ENCODE measurements at places on chromosomes 4 and X.
A peak's percentile ranks its signal among the peaks of the same experiment; 100 is the strongest.

- peak; percentile 32 for DNase-seq
These were observed 1.4 kb upstream of the MAGED1 start for GRCh38 chrX:51891821-51892551.

GRCh38 chrX:136780763-136781162 lies at the start of gene ARHGEF6:
TSS of gene ARHGEF6 (minus strand) at chrX:136780932. CDS start at chrX:136780882, 50 bp downstream.
- no peak for DNase-seq

DNA sequence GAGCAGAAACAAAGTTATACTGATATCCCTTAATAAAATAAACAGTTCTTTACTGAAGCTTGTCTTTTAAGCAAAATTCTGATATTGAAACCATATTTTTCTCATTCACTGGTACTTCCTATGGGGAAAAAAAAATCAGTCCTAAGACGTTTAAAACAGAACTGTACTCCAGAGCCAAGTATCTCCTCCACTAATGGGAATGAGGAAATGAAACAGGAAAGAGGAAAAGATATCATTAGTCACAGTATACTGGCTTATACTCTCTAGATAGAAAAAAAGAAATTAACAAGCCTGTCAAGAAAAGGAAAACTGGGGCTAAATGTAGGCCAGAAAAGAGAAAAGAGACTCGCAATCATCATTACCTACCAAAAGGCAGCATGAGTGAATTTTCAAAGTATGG lies 252.7 kb downstream of the CENPC start:
- no peak for DNase-seq

GRCh38 chr4:10403633-10404445 lies 53.4 kb downstream of the ZNF518B start:
- DNase-seq, result no peak

DNA sequence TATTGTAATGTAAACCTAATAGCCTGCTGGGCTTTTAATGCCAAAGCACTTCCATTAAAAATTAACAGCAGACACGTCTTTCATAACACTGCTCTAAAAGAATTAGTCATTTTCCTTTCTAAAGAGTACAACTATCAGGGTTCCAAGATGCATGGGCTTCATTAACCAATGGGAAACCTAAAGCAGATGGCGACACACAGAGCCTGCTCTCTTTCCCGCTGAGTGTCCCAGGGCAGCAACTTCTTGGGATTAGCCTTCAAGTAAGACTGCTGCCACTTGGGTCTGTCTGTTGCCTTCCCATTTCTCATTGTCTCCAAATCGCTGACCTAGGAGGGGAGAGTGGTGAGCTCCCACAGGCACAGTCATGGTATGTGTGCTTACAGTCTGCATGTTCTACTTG lies 14.0 kb upstream of the PHKA2 start:
- no peak for DNase-seq

DNA sequence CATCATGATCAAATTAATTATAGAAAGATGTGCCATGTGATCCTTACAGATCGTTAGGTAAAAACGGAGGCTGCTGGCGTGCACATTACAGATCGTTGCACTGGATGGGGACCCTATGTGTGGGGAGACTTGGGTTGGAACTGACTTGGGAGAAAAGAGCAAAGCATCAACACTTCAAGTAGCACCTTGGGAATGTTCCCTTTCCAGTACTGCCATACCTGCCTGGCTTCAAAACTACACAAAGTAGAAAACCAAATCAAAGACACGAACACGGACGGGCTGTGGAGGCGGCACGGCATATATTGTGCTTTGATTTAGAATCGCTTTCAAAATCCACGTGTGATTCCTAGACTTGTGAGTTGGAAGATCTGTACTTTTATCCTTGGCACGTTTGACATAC lies 898 bp downstream of the CMC4 start:
- no peak for DNase-seq

GRCh38 chr4:136121426-136121825 lies 1410.9 kb downstream of the PCDH18 start:
- no peak for DNase-seq

GRCh38 chr4:6343939-6344408 lies 74.3 kb downstream of the WFS1 start:
- no peak for DNase-seq

DNA sequence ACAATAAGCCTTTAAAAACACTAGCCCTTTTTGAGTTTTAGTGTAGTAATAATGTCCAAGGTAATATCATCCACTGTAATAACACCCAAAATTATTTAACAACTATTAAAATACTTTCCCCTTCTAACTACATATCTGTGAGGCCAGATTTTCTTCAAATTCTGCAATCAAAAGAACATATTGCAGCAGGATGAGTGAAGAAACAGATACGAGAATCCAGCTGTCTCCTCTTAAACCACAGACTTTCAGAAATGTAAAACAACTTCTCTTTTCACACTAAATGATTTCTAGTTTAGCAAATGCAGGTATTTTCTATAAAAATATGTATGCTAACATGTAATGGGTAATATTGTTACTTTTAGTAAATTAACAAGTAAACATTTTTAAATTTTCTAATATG lies 148.9 kb downstream of the PRDM5 start:
- DNase-seq, result no peak

DNA sequence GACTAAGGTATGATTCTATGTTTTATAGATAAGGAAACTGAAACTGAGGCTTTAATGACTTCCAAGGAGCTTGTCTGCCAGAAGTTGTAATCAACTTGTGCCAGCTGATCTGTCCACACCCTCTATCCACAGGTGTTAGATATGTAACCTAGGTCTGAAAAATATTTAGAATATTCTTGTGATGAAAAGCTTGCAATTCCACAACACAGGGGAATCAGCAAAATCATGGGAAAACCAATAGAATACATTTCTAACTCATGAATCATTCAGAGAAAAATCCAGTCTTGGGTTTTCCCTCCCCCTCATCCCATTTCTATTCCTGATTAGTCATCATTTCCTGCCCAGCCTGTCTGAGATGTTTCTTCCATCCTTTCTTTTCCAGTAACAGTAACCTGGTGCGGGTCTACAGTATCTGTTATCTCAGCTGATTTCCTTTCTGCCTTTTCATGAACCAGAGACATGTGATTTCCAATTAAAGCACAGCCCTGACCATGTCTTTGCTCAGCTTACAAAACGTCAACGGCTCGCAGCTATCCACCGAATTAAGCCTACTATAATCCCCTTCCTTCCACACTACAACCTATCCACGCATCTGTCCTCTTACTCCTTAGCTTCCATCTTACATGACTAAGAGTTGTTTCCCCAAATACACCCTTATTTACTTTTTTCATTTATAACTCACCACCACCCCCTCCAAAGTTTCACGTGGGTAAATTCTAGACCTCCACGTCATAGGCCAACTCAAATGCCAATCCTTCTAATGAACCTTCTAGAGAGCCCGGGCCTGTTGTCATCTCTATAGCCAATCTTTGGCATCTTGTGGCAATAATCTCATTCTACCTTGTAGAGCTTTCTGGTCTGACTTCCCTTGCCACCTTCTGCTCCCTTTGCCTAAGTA lies 961 bp upstream of the NOCT start:
- no peak for DNase-seq

GRCh38 chr4:31929676-31930345 lies 1209.6 kb downstream of the PCDH7 start:
- no peak for DNase-seq

DNA sequence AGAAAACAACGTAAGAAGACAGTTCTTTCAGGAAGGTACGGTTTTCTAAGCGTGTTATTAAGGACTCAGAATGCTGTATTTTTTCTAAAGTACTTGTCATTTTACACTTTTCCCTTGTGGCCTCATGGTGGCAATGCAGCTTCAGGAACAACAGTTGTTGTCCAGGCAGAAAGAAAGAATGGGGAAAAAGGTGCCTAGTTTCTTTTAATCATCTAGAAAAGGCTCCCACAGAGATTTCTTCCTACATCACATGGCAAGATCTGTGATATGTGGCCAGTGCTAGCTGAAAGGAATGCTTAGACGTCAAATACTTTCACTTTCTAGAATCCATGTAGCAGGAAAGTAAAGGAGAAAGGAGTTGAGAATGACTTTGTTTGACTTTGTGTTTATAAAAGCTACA lies 49.0 kb upstream of the TRAM1L1 start:
- DNase-seq, result peak; percentile 2

- DNase-seq, result peak; percentile 0
These were observed 7.6 kb upstream of the OPHN1 start for GRCh38 chrX:68440940-68441339.

GRCh38 chr4:113822555-113823290 lies 61.2 kb upstream of the CAMK2D start:
- no peak for DNase-seq

DNA sequence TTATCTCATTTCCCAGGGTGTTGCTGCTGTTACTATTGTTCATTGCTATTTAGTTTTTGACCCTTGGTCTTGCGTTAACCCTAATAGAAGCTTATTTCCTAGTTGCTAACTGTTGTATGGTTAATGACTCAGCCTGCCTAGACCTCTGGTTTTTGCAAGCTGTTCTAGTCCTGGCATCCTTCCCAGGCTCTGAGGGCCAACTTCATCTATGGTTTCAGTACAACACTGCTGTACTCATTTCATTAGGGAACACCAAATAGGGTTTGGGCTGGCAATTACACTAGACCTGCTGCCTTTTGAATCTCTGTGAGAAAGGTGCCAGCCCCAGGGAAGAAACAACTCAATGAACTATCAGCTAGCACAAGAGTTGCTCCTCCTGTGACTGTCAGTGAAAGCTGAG lies 59.6 kb downstream of the DCX start:
- no peak for DNase-seq

DNA sequence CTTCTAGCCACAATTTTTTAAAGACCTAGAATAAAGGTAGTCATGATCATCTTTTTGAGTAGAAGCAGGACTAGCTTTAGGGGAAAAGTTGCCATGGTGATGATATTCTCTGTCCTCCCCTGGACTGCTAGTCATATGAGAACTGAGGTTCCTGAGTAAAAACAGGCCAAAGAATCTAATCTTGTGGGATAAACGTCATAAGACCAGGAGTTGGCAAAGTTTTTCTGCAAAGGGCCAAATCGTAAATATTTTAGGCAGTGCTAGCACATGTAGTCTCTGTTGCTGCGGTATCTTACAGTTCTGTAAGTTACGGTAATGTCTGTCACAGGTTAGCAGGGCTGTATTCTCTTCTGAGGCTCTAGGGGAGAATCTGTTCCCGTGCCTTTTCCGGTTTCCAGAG lies 3.4 kb downstream of the PRPS2 start:
- DNase-seq, result no peak

GRCh38 chrX:23515028-23515427 lies 152.3 kb upstream of the PRDX4 start:
- DNase-seq, result no peak

- DNase-seq, result no peak
These were observed 153.6 kb downstream of the RASL11B start for GRCh38 chr4:53015681-53016080.

DNA sequence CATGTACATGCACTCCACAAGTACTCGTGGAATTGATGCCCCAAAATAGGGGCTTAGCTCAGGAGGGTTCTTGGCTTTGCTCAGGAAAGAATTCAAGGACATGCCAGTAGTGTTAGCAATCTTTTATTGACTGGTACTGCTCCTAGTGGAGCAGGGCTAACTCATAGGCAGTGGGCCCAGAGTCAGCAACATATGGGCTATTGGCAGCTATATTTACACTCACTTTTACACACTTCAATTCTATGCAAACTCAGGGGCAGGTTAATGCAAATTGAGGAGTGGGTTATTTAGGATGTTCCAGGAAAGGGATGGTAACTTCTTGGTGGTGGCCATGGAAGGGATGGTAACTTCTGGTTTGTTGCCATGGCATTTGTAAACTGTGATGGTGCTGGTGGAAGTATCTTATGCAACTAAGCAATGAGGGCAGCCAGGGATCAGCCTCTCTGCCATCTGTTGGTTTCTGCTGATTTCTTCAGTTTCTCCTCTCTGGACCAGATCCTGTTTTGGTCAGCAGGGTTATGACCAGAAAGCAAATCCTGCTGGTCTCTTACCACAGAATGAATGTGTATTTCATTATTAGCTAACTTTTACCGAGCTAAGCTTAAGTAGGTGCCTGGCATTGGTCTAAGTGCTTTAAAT lies 69.2 kb upstream of the FAT1 start:
- no peak for DNase-seq

DNA sequence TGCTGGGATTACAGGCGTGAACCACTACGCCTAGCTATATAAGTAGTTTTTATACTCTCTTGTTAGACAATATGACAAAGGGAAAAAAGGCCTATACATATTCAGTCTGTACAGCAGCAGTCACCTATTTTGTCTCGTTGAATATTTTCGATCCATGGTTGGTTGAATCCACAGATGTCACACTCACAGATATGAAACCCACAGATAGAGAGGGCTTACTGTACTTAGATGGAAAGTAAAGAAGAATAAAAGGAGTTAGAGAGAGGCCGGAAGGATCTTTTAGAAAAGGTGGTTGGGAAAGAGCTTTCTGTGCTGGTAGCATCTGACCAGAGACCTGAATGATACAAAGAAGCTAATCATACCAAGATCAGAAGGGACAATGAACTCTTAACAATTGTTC lies 38.3 kb upstream of the SPINK2 start:
- DNase-seq, result no peak

- DNase-seq, result no peak
These were observed 6.3 kb upstream of the ZNF827 start for GRCh38 chr4:145944886-145945285.

DNA sequence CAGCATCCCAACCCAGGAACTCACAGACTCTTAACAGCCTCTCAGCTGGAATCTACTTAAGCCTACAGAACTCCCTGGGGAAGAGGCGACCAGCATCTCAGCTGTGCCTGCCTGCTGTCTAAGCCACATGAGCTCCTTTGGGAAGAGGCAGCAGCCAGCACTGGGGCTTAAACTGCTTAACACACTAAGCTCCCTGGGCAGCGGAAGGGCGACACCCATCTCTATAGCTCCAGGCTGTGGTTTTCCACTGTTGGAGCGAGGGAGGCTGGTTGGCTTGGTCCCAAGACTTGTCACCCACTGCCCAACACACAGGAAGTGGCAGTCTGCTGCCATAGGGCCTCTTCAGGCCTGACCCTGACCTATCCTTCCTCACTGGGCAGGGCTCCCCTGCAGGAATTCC lies 1544.1 kb upstream of the ADGRL3 start:
- no peak for DNase-seq

DNA sequence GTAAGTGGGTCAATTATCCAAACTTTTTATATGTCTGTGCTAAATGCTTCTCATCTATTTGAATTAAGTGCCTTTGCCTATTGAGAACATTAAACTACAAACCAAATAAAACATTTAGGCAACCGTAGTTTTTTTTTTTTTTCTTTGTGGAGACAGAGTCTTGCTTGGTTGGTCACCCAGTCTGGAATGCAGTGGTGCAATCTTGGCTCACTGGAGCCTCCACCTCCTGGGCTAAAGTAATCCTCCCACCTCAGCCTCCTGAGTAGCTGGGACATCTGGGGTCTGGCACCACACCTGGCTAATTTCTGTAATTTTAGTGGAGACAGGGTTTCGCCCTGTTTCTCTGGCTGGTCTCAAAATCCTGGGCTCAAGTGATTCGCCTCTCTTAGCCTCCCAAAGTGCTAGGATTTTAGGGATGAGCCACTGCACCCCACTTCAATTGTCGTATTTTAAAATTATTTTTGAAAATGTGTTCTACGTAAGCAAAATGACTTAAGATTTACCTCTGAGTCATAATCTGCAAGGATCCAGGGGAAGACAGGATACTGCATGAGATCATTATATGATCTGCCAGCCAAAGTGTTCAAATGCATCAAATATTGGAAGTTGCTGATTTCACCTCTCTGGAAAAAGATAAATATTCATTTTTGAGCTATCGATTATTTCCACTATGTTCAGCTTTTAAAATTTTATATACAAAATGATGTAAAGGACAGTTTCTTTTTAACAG lies 125.6 kb downstream of the CDS1 start:
- no peak for DNase-seq

GRCh38 chr4:109321232-109321631 lies 18.8 kb upstream of the COL25A1 start:
- no peak for DNase-seq

All from amygdala (tissue), 56 donors.